ENCODE measurements at places on chromosomes 16 and 17. TPM values are rescaled to one million over a fixed set of nuclear protein-coding genes. Genes with fewer than 3 reads are reported as not detected.

DNA sequence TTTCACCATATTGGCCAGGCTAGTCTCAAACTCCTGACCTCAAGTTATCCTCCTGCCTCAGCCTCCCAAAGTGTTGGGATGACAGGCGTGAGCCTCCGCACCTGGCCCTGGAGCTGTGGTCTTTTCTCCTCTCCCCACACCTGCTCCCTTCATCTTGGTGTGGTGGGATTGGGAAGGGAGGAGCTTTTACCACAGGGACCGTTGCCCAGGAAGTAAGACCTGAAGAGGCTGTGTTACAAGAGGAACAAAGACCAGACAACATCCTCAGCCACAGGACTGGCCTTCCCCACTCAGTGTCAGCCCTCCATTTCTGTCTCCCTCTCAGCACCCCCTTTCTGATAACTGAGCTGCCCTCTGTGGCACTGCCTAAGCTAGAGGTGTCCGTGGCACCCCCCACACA is 9.4 kb upstream of the C17orf113 start:
- no peaks in the 10 kb centered on the region for H3K36me3 ChIP-seq
- H3K27ac ChIP-seq = no peak overlapping the region
- H3K4me1 ChIP-seq = no peaks in the 10 kb centered on the region
- H3K27me3 ChIP-seq = no peaks in the 10 kb centered on the region
- no peak for DNase-seq
- H3K4me3 ChIP-seq = no peak overlapping the region

- H3K27ac ChIP-seq = no peak overlapping the region
- H3K27me3 ChIP-seq = no peaks in the 10 kb centered on the region
- no peak for DNase-seq
- H3K36me3 ChIP-seq = no peaks in the 10 kb centered on the region
Observed at GRCh38 chr16:27289669-27290068, 21.1 kb upstream of the NSMCE1 start.

DNA sequence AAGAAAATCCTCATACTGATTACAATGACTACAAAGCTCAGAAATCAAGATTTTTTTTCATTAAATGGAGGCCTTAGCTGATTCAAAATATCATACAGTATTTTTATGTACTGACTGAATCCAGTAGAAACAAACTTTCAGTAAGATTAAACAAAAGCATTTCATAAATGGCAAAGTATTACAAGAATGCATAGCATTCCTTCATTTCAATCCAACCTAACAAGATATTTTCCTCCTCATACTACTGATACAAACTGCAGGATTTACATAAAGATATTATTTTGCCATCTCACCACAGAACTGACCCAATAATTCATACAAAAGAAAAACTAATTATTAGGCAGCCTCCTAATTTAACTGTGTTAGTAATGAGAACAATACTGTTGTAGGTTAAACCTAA is 6.2 kb upstream of the KANSL1 start:
- no peak overlapping the region for H3K27ac ChIP-seq
- H3K27me3 ChIP-seq = no peaks in the 10 kb centered on the region
- H3K4me1 ChIP-seq = peaks cover 8% of the 10 kb centered on the region
- no peaks in the 10 kb centered on the region for H3K36me3 ChIP-seq

GRCh38 chr17:73551759-73552158 is 92.5 kb downstream of the SDK2 start:
- no peaks in the 10 kb centered on the region for H3K36me3 ChIP-seq
- no peaks in the 10 kb centered on the region for H3K4me1 ChIP-seq
- no peak overlapping the region for H3K27ac ChIP-seq
- no peaks in the 10 kb centered on the region for H3K27me3 ChIP-seq
- H3K4me3 ChIP-seq = no peak overlapping the region

- no peaks in the 10 kb centered on the region for H3K27me3 ChIP-seq
- no peak overlapping the region for H3K4me3 ChIP-seq
- DNase-seq = no peak
- H3K27ac ChIP-seq = no peak overlapping the region
Observed at GRCh38 chr17:40645291-40645690, 2.3 kb downstream of the SMARCE1 start.

- H3K4me1 ChIP-seq = peaks cover 2% of the 10 kb centered on the region
- no peaks in the 10 kb centered on the region for H3K36me3 ChIP-seq
- H3K4me3 ChIP-seq = no peak overlapping the region
- no peak for DNase-seq
- no peak overlapping the region for H3K27ac ChIP-seq
Observed at GRCh38 chr17:49218941-49219913, 8.7 kb downstream of the ABI3 start.

DBNDD1 gene
- total RNA-seq = 6.2 TPM

DNA sequence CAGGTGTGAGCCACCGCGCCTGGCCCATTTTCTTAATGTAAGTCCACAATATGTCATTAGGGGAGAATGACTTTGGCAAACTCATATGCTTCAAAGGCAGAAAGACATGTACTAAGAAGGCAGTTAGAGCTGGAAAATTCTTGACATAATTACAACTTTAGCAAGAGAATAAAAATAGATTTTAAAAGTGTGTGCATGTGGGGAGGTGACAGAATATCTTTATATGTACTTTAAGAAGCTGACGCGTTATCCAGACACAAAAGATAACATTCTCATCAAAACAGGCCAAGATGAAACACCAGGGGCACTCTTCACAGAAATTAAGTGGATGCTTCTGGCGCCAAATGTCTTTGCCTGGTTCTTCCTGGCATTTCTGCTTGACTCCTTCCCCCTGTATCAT is 28.2 kb downstream of the GJC1 start:
- no peaks in the 10 kb centered on the region for H3K27me3 ChIP-seq
- H3K4me1 ChIP-seq = no peaks in the 10 kb centered on the region
- H3K36me3 ChIP-seq = no peaks in the 10 kb centered on the region
- H3K4me3 ChIP-seq = no peak overlapping the region
- no peak for DNase-seq

DNA sequence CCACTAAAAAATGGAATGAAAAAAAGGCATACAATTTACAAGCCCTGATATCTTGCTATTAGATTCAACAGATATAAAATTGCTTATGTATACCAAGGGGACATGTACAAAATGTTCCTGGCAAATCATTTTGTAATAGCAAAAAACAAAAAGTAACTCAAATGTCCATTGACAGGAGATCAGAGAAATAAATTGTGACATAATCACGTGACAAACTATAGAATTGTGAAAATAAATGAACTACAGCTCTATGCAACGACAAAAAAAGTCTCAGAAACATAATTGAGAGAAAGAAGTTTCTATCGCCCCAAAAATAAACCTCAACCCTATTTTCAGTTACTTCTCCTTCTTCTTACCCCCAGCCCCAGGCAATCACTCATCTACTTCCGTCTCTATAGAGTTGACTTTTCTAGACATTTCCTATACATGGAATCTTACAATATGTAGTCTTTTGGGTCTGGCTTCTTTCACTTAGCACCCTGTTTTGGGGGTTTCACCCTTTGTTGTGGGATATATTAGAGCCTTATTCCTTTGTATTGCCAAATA is 12.1 kb upstream of the ACE start:
- H3K4me1 ChIP-seq = no peaks in the 10 kb centered on the region
- no peak overlapping the region for H3K4me3 ChIP-seq
- H3K27me3 ChIP-seq = no peaks in the 10 kb centered on the region
- H3K36me3 ChIP-seq = no peaks in the 10 kb centered on the region
- H3K27ac ChIP-seq = no peak overlapping the region

GRCh38 chr16:82756283-82756599 is 129.5 kb downstream of the CDH13 start:
- no peak overlapping the region for H3K4me3 ChIP-seq
- no peaks in the 10 kb centered on the region for H3K4me1 ChIP-seq
- DNase-seq = no peak
- no peak overlapping the region for H3K27ac ChIP-seq
- H3K27me3 ChIP-seq = no peaks in the 10 kb centered on the region
- H3K36me3 ChIP-seq = no peaks in the 10 kb centered on the region

DNA sequence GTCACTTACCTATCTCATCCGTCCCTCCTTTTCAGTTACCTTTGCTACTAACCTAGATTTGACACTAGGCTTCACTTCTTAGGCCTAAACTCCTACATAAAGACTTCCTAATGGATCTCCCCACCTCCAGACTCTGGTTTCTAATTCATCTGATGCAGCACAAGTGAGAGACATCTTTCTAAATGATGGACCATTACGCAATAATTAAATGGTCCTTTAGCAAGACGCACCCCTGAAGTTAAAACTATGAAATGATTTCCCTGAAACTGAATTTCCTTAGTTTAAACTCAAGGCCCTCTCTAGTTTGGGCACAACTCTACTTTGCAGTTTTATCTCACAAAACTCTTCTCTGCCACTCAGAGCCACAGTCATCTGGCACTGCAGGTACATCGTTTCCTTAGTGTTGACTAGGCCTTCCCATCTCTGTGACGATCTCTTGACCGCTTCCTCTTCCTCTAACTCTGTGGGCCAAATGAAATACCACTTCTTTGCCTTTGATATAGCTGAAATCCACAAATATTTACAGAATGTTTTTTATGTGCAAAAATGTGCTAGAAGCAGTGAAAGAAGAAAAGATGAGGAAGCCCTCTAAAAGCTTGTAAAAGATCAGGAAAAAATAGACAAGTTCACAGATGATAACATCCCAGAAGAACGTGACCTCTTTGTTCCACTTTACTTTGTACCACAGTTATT is 3.3 kb downstream of the SYNRG start:
- peaks cover 3% of the 10 kb centered on the region for H3K4me1 ChIP-seq
- H3K4me3 ChIP-seq = no peak overlapping the region
- H3K36me3 ChIP-seq = no peaks in the 10 kb centered on the region
- no peaks in the 10 kb centered on the region for H3K27me3 ChIP-seq
- H3K27ac ChIP-seq = no peak overlapping the region

- H3K27ac ChIP-seq = no peak overlapping the region
- peaks cover 2% of the 10 kb centered on the region for H3K4me1 ChIP-seq
- no peaks in the 10 kb centered on the region for H3K27me3 ChIP-seq
- no peak for DNase-seq
- no peak overlapping the region for H3K4me3 ChIP-seq
Observed at GRCh38 chr17:29170682-29171081, 9.5 kb downstream of the MYO18A start.

CD300A gene
- total RNA-seq = 1.4 TPM

GRCh38 chr16:82753821-82754220 is 127.1 kb downstream of the CDH13 start:
- no peak overlapping the region for H3K4me3 ChIP-seq
- H3K27ac ChIP-seq = no peak overlapping the region
- H3K36me3 ChIP-seq = no peaks in the 10 kb centered on the region
- H3K4me1 ChIP-seq = no peaks in the 10 kb centered on the region

GRCh38 chr17:12545877-12546513 is 119.7 kb upstream of the MYOCD start:
- no peak overlapping the region for H3K4me3 ChIP-seq
- H3K27me3 ChIP-seq = no peaks in the 10 kb centered on the region
- no peaks in the 10 kb centered on the region for H3K36me3 ChIP-seq
- no peak overlapping the region for H3K27ac ChIP-seq

STH gene
- not detected for total RNA-seq

Measured in ovary (tissue), 10 donors.